Body of pancreas (tissue), 4 donors: ENCODE measurements at places on chromosomes 3 and 15. TPM values are rescaled to one million over a fixed set of nuclear protein-coding genes. Genes with fewer than 3 reads are reported as not detected.

UBAP1L gene
- 4.6 TPM for total RNA-seq

EBLN2 gene
- total RNA-seq = 11.5 TPM

ADAMTS7 gene
- 2.1 TPM for total RNA-seq

GOLGA8F gene
- not detected for total RNA-seq

CPNE9 gene
- not detected for total RNA-seq

AGBL1 gene
- total RNA-seq = not detected
